OCI-M1 (cell line): ENCODE measurements at places on chromosomes 2 and 18.

DNA sequence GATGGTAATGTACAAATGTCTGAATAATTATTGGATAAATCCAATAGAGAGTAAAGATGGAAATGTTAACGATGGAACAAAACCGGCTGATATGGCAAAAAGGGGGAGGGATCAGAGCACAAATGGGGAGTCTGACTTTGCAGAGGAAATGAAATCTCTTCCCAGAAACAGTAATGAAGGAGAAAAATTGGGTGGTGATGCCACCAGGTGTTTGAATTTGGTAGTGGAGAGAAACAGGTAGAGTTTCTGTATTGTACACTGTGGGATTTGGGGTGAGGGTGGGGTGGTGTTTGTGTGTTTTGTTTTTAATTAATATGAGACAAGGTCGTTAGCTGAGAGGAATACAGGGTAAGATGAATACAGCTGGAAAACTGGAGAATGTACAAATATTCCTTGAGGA lies 20.4 kb upstream of the XDH start:
- DNase-seq, result peak; percentile 9

DNA sequence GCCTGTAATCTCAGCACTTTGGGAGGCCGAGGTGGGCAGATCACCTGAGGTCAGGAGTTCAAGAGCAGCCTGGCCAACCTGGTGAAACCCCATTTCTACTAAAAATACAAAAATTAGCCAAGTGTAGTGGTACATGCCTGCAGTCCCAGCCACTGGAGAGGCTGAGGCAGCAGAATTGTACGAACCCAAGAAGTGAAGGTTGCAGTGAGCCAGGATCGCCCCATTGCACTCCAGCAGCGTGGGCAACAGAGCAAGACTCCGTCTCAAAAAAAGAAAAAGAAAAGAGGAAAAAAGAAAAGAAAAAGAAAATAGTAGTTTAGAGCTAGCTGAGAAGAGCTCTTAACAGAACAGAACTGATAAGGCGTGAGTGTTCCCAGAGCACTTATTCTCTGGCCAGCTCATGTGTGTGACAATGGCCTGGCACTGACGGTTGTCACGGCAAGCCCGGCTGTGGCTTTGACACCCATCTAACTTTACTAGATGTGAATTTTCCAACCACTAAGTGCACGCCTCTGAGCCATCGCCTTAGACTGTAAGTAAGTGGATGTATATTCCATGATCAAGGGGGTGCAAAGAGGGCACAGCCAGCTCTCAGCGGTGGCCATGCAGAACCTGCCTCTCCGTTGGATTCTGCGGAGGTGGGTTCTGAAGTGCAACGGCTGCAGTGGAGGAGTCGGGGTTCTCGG lies 80.0 kb downstream of the ZNF516 start:
- no peak for DNase-seq

GRCh38 chr2:183291436-183291835 lies 167.2 kb downstream of the NUP35 start:
- DNase-seq, result no peak

GRCh38 chr2:172782506-172783164 lies 47.0 kb downstream of the RAPGEF4 start:
- DNase-seq, result no peak

GRCh38 chr2:132953771-132954170 lies 283.8 kb upstream of the LYPD1 start:
- no peak for DNase-seq

DNA sequence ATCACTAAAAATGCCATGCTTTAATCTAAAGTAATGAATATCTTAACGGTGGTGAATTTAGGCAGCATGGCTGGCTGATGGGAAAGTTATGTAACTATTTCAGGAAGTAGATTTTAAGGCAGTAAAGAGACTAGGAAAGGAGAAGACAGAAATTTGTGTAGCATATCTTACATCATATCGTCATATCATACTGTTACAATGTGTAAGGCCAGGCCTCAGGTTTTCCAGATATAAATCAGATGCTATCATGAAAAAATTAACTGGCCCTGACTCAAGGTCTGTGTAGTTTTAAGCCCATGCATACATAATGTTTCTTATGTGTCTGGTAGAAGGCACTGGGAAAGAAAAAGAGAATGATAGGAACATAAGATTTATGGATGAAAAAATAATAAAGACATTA lies 8.9 kb upstream of the FAP start:
- DNase-seq, result no peak

GRCh38 chr2:172179045-172179701 lies 76.5 kb upstream of the DLX2 start:
- no peak for DNase-seq

DNA sequence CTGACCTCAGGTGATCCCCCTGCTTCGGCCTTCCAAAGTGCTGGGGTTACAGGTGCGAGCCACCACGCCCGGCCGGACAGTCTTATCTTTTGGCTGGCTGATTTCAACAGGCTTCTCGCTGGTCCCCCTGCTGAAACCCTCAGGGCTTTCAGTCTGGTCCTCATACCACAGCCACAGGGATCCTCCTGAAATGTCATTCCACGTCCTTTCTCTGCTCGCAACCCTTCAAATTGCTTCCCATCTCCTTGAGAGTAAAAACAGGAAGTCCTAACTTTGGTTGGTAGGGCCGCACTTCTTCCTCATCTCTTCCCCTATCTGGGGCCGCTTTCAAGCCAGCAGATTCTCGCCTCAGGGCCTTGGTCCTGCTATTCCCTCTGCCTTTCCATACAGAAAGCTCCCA lies 1.4 kb upstream of the CAB39 start:
- DNase-seq, result peak; percentile 36

- no peak for DNase-seq
Measured at GRCh38 chr2:54149638-54150441, 34.4 kb downstream of the ACYP2 start.

DNA sequence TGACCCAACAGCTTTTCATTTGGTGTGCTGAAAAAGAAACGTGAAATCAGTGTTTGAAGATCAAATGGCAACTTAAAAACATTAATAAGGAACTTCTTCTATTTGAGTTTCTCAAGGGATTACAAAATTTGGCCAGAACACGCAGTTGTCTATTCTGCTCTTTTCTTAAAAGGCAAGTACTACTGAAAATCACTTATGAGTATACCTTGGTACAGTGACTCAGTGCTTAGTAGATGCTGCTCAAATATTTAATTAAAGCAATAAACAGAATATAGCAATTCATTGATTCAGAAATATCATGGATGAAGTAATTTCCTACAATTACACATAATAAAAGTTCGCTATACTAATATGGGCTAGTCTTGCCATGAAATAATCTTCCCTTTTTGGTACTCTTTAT lies 38.2 kb upstream of the MCM6 start:
- no peak for DNase-seq

- peak; percentile 56 for DNase-seq
Measured at GRCh38 chr2:172106108-172106961, 3.6 kb upstream of the DLX2 start.

GRCh38 chr2:160471950-160472349 lies 21.7 kb downstream of the RBMS1 start:
- DNase-seq, result no peak

GRCh38 chr2:202941771-202942170 lies 29.7 kb downstream of the CARF start:
- DNase-seq, result no peak

DNA sequence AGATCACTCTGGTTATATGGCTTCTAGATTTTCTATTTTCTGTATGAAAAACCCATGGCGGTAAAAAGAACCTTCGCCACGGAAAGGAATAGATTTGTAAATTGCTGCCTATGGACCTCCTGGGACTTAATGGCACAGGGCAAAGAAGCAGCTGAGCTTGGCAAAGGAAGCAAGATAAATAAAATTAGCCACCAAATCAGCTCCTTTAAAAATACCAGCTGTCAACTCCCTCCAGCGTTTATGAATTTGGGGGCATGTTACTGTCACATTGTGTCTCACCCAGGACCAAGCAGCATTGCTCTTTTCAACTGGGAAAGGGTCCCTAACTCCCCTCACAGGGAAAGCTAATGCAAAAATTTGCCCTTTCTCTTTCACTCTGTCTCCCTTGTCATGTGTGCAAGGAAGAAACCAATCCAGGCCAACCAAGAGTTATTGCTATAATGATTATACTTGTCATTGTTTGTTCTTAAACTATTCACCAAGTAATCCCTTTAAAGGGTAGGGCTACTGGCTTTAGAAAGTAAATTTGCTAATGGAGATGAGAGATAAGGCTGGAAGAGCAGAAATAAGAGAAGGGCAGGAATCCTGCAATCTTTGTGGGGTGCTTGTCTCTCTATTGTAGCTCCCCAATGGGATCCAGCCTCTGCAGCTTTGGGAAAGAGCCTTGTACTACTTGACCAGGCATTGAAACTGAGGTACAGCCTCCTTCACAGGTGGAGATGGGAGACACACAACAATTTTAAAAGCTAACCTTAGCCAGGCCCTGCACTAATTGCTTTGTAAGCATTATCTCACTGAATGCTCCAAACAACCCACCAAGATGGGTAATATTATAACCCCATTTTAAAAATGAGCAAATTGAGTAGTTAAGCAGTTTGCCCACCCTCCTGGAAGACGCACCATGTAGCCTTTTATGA lies 119.1 kb upstream of the KLF7 start:
- peak; percentile 6 for DNase-seq

- peak; percentile 15 for DNase-seq
Measured at GRCh38 chr2:100606726-100607343, 44.0 kb downstream of the PDCL3 start.

DNA sequence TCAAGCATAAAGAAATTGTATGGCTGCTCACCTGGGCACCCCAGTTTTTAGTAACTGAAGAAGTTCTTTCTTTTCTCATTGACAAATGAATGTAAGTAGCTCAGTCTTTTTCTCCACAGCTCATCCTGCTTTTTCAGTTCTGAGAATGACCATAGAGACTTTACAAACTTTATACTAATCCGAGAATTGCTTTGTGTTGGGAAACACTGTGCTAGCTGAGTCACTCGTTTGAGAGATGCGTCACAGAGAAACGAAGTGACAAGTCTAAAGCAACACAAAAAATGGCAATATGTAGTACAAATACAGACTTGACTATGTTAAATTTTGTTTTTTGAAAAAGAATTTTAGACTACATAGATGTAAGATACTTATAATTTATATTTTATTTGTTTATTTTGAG lies 9.0 kb downstream of the LRRTM4 start:
- no peak for DNase-seq

DNA sequence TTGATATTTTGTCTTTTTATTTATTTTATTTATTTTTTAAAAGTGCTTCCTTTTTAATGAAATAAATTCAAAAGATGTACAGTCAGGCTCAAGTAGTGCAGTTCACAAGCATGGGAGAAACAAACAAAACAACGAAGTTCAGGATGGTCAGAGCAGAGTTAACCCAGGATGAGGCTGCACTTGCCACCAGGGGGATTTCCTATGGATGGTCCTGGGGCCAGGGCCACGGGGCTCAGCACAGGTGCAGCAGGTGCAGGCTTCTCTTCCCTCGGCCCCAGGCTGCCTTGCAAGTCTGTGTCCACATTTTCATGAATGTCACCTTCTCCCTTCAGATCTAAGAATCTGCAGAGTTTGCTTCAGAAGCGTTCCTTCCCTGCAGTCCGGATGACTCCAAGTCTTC lies 76.5 kb downstream of the CDCA7 start:
- DNase-seq, result no peak

GRCh38 chr2:210536973-210537650 lies 19.3 kb upstream of the CPS1 start:
- no peak for DNase-seq

DNA sequence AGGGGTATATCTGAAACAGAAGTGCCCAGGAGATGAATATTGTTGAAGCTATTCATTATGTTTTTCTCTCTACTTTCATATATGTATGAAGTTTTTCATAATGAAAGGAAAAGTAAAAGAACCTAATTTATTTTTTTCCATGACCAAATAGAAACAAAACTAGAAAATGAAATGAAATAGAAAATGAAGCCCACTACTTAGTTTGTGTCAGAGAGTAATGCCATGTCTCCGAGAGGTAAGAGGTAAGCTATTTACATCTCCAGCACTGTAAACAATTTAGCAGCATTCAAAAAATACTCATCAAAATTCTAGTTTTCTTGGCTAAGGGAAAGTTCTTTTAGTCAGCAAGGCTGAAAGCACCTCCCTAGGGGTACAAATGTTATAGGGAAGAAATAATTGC lies 238.6 kb downstream of the PTH2R start:
- DNase-seq, result no peak

DNA sequence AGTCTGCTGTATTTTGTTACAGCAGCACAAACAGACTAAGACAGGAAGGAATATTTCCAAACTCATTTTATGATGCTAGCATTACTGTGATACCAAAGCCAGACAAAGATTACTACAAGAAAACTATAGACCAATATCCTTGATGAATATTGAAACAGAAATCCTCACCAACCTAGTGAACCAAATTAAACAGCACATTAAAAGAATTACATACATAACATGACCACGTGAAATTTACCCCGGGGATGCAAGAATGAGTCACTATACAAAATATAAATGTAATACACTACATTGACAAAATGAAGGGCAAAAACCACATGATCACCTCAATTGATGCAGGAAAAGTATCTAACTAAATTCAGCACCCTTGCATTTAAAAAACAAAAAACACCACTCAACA lies 112.6 kb downstream of the CHN1 start:
- no peak for DNase-seq

- DNase-seq, result no peak
Measured at GRCh38 chr2:167756446-167756845, 490.9 kb downstream of the STK39 start.

- DNase-seq, result no peak
Measured at GRCh38 chr2:85053802-85054201, 79.4 kb upstream of the TCF7L1 start.

GRCh38 chr18:27863780-27864430 lies 313.0 kb downstream of the CDH2 start:
- no peak for DNase-seq

DNA sequence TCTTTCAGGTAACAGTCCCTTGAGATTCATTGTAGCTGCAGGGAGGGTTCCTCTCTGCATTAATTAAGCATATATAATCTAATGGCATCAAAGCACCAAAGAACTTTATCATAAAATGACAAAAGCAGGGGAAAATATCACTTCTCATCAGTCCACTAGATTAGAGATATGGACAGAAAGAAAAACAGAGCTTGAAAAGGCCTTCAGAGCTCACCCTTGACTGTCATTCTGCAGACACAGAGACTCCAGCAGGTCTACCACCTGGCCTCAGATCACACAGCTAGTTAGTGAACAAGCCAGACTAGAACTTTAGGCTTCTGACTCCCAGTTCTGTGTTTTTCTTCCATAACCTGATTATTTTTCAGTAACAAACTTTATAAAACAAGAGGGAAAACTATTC lies 88.5 kb downstream of the FIGN start:
- no peak for DNase-seq

DNA sequence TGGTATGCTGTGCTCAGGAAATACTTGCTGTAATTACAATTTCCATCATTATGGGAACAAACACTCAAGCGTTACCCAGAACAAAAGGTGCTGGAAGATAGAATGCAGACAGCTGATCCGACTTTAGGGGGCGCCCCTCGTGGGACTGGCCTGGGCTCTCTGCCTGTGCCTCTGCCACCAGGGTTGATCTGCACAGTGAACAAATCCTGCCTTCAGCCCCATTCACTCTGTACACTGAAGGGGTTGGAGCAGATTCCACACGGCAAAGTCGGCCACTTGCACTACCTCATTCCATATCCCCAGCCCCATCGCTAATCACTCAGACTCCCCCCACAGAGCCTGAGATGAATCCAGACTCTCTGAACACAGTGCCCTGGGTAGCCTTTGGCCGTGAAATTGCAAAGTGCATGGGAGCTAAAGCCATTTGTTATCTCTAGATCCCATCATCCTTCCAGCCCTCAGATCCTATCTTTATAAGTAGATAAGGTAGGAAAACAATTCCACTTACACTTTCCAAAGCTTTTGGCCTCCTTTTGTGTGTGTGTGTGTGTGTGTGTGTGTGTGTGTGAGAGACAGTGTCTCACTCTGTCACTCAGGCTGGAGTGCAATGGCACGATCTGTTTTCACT lies 69.3 kb downstream of the INPP5D start:
- no peak for DNase-seq
